ENCODE measurements at places on chromosomes 12 and 14.

GRCh38 chr12:63313139-63313538, 162.1 kb upstream of the AVPR1A start:
- no peak for DNase-seq

GRCh38 chr12:130552483-130552996, 163.6 kb downstream of the RIMBP2 start:
- no peak for DNase-seq

- DNase-seq = no peak
Observed at GRCh38 chr12:53115891-53116648, 12.8 kb downstream of the SOAT2 start.

DNA sequence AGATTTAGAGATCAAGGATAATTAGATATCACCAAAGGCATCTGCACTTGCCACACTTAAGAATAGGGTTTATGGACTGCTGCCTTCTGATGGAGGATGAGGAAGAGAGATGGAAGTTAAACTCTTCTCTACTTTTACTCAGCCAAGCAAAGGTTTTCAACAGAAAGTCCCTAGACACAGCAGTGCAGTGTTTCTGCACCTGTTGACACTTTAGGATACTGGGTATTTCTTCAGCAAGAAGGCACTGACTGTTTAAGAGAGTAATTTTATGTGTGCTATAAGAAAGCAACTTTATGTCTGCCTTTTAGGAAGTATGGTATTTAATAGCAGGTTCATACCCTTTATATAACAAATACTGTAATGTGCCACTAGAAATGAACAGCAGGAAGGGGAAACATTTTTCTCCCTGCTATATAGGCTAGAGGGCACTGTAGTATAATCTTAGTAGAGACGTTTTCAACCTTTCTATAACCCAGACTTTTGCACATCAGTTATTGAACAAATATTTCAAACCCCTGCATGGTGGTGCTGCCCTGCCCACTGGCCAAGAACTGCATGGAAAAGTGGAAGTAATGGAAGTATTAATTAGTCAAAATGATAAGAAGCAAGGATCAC, 225.0 kb upstream of the GRIP1 start:
- no peak for DNase-seq

GRCh38 chr14:62125793-62126192, 363.6 kb downstream of the SNAPC1 start:
- no peak for DNase-seq

- DNase-seq = peak; percentile 49
Observed at GRCh38 chr12:90854136-90854689, 100.8 kb downstream of the CCER1 start.

DNA sequence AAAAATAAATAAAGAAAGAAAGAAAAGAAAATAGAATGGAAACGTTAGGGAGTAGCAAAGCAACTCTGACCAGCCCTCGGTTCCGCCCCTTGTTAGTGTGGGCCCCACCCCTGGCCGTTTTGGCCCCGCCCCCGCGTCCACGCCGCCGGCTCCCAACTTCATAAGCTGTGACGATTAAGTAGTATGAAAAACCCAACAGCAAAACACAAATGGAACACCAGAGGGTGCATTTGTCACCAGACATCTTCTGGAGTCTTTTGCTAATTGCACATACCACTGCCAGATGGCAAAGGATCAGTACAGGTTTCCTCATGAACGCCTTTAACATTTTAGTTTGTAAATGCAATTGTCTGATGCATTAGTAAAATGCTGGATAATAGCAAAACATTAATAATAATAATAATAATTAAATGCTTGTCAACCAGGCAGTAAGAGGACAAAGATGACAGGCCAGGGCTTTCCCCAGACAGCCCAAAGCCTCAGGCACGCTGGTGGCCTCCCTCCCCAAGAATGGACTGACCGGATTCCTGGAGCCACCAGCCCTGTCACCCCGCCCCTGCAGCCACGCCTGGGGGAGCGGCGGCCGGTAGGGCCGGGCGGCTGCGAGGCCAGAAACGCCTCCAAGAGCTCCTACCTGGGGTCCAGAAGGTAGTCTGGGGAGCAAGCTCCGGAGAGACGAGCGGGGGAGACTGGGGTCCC, 23.6 kb downstream of the HSP90AA1 start:
- DNase-seq = peak; percentile 36

GRCh38 chr14:101499080-101499479, 62.2 kb upstream of the DIO3 start:
- DNase-seq = no peak

GRCh38 chr12:61758661-61759060, 501.5 kb upstream of the USP15 start:
- no peak for DNase-seq

GRCh38 chr14:85061256-85061655, 468.7 kb upstream of the FLRT2 start:
- no peak for DNase-seq

DNA sequence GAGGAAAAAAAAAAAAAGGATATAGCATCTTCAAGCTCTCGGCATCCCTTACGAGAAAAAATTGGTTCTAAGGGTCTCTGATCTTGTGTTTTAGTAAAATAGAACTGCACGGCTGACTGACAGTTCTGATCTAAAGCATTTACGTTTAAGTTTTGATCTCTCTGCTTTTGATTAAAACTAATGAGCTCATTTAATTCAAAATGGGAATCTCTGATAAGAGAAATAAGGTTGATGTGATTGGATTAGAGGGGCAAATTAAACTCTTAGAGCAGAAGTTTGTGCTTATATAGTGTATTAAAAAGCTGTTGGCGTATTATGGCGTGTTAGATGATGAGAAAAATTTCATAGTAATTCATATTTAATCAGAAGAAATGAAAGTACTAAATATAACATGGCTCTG, 217.6 kb downstream of the EGLN3 start:
- no peak for DNase-seq

GRCh38 chr12:49230176-49230804, 34.6 kb upstream of the TUBA1C start:
- peak; percentile 80 for DNase-seq

DNA sequence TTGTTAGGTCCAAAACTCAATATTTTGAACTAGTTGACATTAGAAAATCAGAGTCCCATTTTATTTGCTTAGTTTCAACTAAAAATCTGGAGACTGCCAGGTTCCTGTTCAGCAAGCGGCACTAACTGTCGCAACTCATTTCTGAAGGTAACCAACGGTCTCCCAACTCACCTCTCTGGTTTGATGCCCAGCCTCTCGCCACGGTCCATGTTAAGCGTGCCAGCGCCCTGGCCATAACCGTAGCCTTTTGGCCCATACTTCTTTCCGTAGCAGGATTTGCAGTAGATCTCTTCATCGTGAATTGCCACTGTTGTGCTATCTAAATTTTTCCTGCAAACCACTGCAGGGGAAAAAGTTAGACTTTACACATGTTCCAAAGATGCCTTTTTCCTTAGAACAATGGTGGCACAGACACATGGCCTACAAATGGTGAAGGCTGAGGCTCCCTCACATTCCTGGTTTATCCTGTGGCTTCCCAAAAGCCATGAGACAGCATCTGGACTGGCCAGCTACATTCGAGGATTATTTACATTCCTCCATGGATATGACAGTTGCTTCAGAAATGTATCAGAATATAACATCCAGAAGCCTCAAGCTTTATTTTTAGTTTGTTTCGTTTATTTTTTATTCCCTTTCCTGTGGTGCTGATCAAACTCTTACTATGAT, 15.7 kb downstream of the CSRP2 start:
- no peak for DNase-seq

- peak; percentile 47 for DNase-seq
Observed at GRCh38 chr12:59186451-59186850, 266.1 kb upstream of the LRIG3 start.

- DNase-seq = no peak
Observed at GRCh38 chr12:12899530-12900380, 8.4 kb downstream of the GPRC5A start.

DNA sequence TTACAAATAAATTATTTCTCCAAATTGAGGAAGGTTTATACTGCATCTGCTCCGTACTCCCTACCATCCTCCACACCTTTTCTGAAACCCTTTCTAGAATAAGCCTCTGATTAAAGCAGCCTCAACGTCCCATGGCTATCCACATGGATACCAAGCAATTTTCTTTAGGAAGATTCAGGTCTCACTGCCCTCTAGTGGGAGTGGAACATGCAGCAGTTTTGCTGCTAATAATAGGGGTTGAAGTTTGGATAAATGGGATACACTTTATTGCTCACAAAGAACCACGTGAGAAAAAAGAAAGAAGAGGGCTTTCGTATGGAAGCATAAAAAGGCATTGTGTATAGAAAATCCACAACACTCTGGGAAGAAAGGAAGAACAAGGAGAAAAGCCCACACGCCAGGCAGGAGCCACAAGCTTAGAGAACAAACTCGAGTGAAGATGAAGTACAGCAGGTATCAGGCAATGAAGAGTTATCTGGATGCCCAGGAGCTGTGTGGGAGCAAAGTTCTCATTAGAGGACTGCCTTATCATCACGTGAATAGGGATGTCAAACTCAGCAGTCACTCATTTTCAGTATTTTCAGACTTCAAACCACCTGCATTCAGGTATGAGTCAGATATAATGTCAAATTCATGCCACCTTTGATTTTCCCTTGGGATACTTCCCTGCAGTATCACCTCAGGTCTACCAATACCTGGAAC, 45.8 kb downstream of the CCER1 start:
- no peak for DNase-seq

GRCh38 chr12:95614390-95614982, 63.2 kb upstream of the USP44 start:
- DNase-seq = no peak

DNA sequence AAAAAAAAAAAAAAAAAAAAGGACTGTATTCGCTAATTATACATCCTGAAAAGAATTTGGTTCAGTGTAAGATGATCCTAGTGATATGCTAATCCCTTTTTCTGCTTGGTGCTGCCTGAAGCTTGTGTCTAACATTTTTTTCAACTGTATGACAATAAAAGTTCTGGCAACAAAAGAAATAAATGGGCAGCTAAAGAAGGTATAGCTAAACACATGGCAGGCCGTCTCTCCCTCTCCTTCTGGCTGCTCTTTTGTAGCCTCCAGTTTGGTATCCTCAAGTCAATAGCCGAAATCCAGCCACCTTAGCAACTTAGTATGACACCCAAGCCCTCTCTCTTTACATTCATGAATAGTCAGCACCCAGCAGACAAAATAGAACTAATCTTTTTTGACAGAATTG, 198.3 kb upstream of the OTX2 start:
- no peak for DNase-seq

- DNase-seq = no peak
Observed at GRCh38 chr14:25014440-25014839, 35.5 kb downstream of the STXBP6 start.

DNA sequence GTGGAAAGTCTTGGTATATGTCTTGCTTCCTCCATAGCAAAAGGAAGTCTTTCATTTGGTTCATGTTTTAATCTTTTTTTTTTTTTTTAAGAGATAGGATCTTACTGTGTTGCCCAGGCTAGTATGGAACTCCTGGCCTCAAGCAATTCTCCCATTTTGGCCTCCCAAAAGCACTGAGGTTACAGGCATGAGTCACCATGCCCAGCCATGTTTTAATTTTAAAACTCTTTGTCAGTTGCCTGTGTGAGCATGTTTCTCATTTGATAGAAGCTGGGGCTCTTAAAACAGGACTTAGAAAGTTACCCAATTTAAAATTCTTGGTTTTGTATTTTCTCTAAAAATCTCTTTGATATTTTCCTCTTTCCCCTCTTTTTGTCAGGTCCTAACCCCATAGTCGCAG, 45.0 kb upstream of the REP15 start:
- DNase-seq = no peak

DNA sequence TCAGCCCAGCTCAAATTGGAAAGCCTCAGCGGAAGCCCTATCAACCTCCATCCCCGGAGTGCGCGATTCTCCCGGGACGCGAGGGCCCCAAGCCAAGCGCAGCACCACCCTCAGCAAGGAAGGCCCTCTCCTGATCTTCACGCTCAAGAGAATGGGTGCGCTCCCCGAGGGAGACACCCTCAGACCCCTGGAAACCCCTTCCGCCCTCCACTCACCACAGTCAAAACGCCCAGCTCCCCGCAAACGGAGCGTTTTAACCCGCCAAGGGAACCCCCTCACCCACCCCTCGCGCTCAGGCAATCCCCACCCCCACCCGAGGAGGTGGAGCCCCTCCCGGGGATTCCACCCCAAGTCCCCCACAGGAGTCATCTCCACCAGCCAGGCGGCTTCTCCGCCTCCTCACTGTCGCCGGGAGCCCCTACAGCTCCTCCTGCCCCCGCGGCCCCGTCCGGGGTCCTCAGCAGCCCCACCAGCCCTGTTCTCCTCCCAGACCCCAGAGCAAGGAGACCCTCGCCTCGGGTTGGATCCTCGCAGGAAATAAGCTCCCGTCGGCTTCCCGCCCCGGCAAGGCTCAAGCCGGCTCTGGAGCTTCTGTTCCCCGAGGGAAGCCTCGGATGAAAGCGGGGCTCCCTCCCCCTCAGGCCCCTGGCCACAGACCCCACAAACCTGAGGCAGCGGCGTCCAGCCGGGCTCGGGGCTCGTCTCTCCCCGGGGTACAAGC, 507 bp downstream of the BAZ2A start:
- DNase-seq = no peak

DNA sequence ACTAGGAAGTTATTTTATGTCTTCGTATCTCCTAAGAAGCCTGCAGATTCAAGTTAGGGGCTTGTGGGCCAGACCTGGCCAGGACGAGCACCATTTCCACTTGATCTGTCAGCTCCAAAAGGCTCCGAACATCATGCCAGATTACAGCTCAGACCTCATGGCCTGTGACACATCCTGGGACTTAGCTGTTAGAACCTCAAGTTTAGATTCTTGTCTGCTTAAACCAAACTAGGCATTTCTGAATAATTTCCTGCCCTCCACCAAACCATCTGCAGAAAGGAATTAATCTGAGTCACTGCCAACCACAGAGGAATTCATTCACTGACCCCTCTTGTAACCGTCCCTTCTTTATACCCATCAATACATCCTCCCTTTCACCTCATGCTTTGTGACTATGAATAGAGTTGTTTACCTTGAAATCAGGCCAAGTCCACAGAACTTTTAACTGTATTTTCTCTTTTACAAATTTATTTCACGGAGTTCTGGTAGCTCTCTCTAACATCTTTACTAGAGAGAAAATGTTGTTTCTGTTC, 120.3 kb downstream of the FBXL14 start:
- no peak for DNase-seq

GRCh38 chr12:62006076-62006732, 254.0 kb upstream of the USP15 start:
- DNase-seq = peak; percentile 40

DNA sequence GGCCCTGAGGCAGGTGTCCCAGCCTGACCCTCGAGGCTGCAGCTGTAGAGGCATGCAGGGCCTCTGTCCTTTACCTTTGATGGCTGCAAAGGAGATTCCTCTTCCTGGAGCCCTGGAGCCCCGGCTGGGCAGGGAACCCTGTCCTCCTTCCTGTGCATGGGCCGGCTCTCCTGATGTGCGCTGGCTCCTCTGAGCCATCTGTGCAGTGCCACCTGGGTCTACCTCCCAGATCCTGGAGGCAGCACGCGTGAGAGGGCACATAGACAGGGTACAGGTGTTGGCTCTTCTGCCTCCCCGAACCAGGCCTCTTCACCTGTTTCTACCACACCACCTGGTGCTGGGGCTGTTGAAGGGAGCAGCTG, 115.1 kb downstream of the BEGAIN start:
- DNase-seq = no peak

DNA sequence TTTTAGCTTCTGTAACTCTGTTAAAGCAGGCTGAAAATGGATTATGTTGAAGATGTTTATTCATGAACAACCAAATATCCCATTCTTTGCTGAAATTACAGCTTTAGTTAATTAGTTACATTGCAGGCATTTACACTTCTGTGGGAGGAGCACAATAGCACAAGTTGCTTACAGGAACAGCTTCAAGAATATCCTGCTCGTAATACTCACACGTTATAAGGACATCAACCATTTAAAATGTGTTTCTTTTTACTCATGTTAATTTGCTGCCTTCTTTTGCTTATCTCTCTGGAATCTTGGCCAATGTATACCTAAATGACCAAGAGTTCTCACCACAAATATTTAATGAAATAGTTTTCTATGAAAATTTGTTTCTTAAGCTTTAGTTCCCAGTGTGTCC, 305.2 kb upstream of the SYT1 start:
- no peak for DNase-seq

All from NCI-H748 treated with DMSO at 0.1 percent for 48 hours (cell line).